T1000 (cell line): ENCODE measurements at places on chromosomes 2 and 18.

DNA sequence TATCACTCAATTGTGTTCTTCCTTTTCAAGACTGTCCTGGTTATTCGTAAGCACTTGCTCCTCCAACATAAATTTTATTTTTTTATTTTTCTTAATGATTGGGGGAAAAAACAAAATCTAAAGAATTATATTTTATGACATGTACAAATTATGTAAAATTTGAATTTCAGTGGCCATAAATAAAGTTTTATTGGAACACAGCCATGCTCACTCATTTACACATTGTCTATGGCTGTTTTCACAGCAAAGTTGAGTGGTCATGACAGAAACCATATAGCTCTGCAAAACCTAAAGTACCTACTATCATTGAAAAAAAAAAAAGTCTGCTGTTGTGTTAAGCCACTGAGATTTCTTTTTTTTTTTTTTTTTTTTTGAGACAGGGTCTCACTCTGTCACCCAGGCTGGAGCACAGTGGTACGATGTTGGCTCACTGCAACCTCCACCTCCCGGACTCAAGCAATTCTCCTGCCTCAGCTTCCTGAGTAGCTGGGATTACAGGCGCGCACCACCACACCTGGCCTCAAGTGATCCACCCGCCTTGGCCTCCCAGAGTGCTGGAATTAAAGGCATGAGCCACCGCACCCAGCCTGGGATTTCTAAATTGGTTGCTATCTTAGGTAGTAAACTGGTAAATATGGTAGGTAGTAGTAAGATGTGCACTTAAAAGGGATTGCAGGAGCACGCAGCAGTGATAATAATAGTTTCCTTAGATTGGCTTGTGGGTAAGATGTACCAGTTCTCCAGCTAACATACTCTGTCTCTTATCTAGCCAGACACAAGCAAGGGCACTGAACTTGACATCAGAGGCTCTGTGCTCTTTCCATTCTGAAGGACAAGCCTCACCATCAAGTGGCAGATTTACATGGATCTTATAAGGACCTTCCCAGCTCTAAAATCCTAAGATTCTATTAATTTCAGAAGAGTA is 44.4 kb downstream of the KCNG3 start:
- no peak for DNase-seq

DNA sequence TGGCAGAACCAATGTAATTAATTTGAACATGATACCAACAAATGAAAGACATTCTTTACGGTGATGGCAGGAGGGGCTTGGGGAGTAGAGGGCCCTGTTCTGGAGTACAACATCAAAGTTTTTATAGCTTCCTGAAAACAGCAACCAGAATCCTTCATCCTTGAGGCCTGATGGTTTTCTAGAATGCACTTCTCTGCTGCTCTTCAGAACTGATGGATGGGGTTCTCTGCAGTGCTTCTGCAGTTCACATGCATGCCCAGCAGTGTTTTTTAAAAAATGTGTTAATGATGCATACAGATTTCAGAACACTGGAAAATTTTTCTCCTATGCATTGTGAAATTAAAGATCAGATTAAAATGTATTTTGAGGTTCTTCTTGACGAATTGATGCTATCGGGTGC is 2.5 kb downstream of the LTBP1 start:
- DNase-seq, result no peak

GRCh38 chr2:100988630-100989417 is 13.3 kb upstream of the RPL31 start:
- DNase-seq, result no peak

DNA sequence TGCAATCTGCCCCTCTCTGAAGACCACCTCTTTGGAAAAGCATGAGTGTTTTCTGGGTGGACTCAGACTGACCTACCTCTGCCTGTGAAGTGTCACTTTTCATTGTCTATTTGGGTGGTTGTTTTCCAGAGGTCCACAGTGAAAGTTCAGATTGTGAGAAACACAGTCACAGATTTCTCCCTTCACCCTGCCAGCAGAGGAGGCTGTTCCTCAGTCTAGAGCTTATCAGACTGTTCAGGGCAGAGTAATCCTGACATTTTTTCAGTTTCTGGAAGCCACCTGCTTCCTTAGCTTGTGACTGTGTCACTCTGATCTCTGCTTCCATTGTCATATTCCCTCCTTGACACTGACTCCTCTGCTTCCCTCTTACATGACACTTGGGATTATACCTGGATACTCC is 55.4 kb upstream of the RMP24 start:
- DNase-seq, result no peak

- DNase-seq, result no peak
These were observed 12.5 kb downstream of the SNORC start for GRCh38 chr2:232882505-232883115.

DNA sequence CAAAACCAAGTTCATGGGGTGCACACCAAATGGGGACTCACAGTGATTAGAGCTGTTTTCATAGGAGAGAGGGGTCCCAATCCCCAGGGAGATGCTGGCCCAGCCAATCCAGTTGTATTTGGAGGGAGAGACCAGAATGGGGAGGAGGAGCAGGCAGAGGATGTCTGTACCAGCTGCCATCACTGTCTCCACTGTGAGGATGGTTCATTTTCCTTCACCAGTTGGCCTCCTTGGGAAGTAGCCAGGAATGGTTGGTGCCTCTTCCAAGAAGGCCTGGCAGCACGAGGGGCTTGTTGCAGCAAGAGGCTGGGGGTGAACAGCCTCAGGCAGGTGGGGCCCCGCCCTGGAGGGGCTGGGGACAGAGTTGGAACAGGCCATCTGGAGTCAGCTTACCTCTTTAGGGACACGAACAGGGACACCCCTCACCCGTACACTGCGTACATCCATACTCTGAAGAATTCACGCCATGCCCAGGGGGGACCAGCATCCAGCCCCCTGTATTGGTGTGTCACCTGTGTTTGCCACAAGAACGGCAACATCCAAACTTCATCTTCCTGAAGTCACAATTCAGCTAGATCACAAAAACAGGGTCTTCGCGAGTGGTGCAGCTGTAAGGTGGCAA is 161.7 kb upstream of the ZNF236 start:
- no peak for DNase-seq

DNA sequence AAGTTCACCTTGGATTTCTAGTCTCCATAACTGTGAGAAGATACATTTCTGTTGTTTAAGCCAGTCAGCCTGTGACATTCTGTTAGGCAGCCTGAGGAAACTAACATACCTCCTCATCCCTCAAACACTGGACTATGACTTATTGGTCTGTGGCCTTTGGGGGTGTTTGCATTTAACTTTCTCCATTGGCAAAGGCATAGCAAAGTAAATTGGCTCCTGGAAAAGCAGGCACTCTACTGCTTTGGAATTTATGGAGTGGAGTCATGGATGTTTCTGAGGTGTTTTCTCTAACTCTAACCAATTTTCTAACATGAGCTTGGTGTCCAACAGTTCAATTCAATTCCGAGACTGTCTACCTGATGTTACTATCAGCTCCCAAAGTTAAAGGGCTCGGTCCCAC is 48.9 kb upstream of the CTLA4 start:
- DNase-seq, result no peak

- no peak for DNase-seq
These were observed 1.7 kb upstream of the EML4 start for GRCh38 chr2:42167458-42167857.

GRCh38 chr2:45044916-45045315 is 35.7 kb upstream of the SIX2 start:
- DNase-seq, result no peak
